ENCODE measurements at places on chromosomes 12 and 14.

DNA sequence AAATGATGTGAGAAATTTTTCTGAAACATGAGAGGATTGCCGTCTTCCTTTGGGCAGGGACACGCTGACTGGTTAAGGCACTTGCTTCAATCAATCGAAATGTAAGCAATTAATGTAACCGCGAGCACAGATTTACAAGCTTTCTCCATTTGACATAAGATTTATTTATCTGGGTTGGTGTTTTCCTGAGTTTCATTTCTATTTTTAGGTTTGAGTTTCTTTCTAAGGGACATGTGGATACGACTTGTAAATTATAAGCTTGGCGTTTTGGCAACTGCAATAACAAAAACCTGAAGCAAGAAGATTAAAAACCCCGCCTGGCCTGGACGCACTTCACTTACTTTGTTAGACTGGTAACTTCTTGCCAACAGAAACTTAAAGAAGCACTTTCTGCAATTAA lies 20.3 kb upstream of the SINHCAF start:
- DNase-seq: no peak

- DNase-seq: no peak
Measured at GRCh38 chr14:51844081-51844881, 16.1 kb upstream of the GNG2 start.

DNA sequence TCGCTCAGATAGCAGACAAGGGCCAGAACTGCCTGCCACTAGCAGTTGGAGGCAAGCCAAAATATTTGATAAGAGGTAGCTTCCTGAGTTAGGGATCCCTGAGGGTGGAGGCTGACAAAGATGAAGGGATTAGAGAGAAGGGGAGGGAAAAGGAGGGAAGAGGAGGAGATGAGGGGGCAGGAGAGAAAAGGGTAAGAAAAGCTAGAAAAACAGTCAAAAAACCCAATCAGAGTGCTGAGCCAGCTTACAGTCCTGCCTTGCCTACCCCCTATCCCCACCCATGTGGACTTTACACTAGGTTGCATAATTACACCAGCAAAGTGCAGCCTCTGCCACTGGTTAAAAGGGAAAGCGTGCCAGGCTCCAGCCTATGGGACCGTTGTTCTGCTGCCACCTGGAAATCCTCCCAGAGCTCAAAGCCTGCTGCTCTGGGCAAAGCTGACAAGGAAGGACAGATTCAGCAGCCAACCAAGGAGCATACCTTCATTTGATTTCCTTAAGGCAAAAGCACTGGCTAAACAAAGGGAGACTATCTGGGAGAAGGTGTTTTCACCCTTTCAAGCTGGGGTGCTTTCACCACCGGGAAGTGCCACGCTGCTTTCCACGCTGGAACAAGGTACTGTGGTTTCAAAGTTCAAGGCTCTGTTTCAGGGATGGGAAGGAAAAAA lies 3.8 kb upstream of the NUMB start:
- no peak for DNase-seq

DNA sequence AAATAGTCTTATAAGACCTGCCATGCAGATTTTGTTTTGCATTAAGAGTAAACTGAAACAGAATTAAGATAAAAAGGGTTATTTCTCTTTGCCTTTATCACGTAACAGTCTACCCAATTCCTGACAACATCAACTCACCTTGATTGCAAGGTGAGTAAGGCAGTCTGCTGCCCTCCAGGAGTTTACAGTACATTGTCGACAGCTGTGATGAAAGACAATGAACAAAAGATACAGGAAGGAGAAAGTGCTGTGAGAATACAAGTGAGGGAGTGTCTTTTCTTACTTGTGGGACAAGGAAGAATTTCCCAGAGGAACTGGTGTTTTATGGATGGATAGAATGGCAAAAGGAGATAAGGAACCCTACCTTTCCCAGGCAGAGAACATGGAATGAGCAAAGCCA lies 101.0 kb downstream of the RTN1 start:
- no peak for DNase-seq

- DNase-seq: no peak
Measured at GRCh38 chr14:54342806-54343205, 54.0 kb upstream of the CDKN3 start.

DNA sequence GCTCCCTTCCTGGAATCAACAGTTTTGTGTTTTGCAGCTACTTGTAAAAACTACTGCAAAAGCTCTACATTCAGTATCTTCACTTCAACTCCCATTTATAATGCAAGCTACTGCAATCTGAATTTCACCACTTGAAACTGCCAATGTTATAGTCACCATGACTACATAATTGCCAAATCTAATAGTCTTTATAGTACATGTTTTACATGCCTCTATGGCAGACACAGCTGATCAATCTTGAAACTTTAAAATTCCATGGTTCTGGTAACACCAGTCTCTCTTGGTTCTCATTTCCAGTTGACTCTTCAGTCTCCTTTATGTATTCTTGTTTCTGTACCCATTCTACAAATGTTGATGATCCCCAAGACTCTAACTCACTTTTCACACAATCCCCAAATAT lies 185.9 kb downstream of the MED13L start:
- no peak for DNase-seq

DNA sequence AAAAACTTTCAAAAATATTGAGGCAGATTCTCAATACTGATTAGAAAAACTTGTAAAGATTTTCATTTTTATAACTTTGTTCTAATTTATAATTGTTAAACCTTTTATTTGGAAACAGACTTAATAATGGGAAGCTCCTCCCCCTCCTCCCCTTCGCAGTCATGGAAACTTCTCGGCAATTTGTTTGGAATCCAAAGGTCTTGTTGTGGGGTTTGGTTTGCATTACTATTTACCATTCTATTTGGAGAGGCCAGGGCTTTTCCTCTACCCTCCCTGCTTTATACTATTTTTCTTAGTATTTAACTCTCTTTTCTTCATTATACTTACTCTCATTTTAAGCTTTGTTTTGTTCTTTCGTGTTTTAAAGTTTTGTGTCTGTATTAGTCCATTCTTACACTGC lies 6.0 kb downstream of the SLC39A9 start:
- DNase-seq: no peak

- DNase-seq: no peak
Measured at GRCh38 chr14:69637503-69638031, 26.2 kb downstream of the SUSD6 start.

GRCh38 chr12:39852346-39852745 lies 232.7 kb upstream of the ABCD2 start:
- no peak for DNase-seq

DNA sequence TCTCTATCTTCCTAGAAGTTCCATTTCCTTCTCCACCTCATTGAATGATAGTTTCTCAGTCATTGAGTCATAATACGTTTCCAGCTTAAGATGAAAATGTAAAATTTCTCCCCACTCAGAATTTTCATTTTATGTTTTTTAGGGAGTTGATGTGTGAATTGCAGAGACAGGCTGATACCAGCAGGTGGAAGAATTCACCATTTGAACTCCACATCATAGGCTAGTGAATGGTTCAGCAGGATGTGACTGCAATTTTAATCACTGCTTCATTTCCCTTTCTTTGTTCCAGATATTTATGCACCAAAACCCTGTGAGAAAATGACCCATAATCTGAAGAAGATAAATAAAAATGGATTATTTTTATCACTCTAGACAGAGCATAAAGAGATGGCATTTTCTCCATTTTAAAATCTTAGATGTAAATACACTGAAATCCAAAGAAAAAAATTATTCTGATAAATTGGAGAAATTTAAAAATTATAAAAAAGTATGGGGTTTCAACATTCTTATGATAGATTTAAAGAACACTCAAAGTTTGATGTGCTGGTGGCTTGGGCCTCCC lies 10.6 kb upstream of the PYGL start:
- DNase-seq: no peak

- no peak for DNase-seq
Measured at GRCh38 chr14:94670692-94671285, 58.6 kb downstream of the SERPINA3 start.

DNA sequence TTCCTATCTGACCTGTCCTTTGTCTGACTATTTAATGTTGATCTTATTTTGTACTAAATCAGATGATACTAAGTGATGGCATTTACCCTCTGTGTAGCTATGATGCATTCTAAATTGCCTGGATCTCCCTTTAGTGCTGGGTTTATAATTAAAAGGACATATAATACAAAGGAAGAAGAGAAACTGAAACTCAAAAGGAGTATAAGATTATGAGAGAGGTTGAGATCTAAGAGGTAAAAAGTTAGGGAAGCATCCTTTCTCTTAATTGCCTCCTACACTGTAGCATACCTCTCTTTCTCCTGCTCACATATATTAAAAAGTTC lies 86.9 kb upstream of the MON2 start:
- DNase-seq: no peak

DNA sequence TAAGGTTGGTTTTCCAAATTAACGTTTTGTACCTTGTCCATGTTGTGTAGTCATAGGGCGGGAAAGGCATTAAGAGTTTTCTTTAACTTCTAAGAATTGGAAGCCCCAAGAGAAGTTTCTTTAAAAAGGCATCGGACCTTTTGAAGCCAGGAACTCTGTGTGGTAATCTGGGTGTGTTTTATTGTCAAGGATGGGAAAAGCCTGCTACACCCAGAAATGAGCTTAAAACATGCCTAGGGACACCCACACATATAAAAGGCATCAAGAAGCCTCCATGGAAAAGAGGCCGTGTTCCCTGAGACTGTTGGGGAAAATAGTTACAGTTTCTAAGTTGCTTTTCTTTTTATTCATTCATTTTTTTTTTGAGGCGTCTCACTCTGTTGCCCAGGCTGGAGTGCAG lies 81.0 kb upstream of the PTHLH start:
- DNase-seq: no peak

GRCh38 chr14:85159726-85160125 lies 370.2 kb upstream of the FLRT2 start:
- no peak for DNase-seq

DNA sequence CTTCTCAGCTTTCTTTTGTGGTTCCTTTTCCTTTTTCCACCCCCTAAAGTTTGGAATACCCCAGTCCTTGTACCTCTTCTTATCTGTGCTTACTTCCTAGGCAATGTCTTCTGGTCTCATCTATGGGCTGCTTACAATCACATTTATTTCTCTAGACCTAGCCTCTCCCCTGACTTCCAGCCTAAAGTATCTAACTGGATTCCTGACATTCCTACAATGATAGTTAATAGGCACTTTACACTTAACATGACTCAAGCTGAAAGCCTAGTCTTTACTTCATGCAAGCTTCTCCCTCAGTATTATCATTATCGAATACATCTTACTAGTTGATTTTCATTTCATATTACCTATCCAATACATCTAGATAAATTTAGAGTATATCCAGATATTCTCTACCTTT lies 21.2 kb downstream of the CLECL1 start:
- DNase-seq: no peak

DNA sequence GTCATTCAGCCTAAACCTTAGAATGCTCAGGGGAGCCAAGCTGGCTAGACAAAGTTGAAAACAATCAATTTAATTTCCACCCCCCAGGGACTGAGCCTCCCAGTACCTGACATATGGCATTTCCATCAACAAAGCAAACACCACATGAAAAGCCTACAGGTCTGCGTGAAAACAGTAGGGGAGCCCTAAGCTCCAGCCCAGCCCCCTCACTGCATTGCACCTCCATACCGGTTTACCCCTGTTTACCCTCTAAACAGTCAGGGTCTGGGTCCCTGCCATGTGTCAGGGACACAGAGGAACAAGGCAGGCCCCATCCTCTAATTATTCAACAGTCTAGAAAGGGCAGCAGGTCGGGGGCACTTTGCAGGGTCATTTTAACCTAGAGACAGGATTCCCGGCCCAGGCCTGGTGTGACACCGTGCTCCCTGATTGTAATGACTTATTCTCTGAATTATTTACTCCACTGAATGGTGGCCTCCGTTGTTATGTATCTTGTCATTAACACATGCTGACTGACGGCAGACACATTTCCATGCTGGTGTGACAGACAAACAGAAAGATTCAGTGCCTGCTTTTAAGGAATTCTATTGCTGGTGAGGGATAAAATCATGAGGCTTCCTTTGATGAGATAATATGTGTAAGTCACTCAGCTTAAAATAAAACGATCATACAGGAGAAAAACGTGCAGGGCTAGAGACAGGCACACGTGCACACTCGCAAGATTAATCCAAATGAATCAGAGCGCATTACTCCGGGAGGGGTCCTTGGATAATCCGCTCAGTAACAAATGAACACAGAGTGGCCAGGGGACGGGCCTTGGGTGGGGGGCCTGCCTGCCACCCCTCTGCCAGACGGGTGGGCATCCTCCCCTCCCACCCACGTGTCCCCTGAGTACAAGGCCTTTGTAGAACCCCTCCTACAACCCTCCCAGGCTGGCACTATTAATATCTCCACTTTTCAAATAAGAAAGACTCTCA lies 23.2 kb downstream of the CCDC88C start:
- DNase-seq: no peak

- DNase-seq: peak; percentile 96
Measured at GRCh38 chr12:53746592-53747092, 5.1 kb downstream of the CISTR start.

- no peak for DNase-seq
Measured at GRCh38 chr12:65209655-65210043, 40.3 kb downstream of the LEMD3 start.

DNA sequence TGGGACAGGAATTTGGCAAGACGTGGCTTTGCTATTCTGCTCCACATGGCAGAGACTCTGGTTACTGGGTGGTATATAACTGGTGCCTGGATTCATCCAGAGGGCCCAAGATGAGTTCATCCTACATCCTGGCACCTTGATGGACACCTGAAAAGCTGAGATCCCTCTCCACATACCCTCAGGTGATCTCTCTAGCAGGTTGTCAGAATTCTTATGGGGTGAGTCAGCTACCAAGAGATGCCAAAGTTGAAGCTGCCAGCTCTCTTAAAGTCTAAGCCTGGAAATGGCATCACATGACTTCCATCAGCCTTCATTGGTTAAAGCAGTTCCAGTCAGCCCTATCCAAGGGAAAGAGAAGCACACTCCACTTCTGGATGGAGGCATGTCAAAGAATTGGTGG lies 300.7 kb upstream of the SEL1L start:
- DNase-seq: no peak

DNA sequence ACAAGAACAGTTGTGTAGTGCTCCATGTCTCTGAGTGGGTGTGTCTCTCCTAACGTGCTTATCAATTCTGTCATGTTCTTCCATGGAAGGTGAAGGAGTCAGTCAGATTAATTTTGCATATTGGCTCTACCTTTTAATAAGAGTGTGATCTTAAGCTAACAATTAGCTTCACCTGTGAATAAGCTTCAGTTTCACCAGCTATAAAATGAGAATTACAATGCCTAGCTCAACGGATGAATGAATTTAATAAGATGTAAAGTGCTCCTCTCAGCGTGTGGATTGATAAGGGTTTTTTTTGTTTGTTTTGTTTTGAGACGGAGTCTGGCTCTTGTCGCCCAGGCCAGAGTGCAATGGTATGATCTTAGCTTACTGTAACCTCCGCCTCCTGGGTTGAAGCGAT lies 32.7 kb downstream of the CCDC175 start:
- no peak for DNase-seq

Measured in H1 (cell line).